ENCODE measurements at places on chromosomes 6 and 20.

DNA sequence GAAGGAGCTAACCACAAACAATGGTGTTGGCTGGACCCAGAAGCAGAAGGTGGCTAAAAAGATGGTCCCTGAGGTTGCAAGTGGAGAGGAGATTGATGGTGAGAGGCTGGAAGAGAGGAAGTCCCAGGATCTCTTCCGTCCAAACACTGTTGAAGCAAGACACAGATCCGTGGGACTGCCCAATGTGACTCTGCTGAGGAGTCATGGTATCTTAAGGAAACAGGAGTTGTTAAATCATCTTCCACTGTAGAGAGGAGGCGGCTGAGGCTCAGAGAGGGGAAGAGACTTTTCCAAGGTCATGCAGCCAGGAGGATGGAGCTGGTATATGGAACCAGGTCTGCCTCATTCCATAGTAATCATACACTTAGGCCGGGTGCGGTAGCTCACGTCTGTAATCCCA is 4.1 kb upstream of the ZNF335 start:
- no peak for DNase-seq

DNA sequence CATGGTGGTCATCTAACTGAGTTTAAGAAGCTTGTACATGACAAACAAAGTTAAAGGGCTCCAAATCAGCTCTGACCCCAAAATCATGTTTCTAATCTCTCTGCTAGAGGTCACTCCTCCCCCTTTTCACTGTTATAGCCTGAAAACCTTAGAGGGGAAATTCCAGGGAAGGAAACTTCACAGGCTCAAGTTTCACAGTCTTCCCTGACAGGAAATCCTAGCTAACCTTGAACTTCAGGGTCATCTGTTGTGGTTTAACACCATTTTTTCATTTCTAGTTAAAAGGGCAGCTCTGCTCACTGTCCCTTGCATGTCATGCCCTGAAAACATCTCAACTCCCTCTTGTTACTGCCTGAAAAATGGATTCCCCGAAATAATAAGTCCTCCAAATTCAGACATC is 104.4 kb upstream of the BMP2 start:
- no peak for DNase-seq

DNA sequence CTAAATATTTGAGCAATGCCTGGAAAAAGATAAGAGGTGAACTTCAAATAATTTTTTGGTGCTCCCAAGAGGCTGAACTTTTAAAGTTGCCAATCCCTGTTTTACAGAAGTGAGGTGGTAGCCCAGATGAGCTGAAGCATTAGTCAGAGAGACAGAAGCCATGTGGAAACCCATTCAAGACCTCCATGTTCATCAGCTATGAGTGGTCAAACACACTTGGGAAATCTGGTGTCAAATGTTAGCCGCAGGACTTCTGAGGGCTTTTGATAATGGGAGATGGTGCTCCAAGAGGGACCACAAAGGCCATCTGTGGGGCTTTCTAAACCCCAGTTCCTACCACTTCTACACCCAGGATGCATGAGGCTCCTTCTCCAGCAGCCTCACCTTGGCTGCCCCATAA is 77.5 kb upstream of the MRPS10 start:
- no peak for DNase-seq

DNA sequence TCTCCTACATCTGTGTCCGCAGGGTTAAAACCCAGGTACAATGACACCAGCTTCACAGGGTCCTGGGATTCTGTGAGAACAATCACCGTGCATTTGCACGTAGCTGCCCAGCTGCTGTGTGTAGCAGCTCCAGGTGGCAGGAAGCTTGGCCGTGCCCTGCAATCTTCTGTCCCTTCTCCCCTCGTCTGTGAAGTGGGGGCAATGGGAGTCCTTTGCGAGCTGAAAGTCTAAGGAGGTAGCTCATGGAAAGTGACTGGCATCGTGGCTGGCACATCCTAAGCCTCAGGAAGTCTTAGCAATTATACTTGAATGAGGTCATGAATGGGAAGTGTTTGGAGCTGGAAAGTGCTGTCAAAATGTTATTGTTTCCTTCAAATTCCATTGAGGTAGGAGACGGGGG is 137.1 kb downstream of the SMOC2 start:
- DNase-seq: no peak

GRCh38 chr6:125421836-125422235 is 120.1 kb upstream of the HDDC2 start:
- DNase-seq: no peak

DNA sequence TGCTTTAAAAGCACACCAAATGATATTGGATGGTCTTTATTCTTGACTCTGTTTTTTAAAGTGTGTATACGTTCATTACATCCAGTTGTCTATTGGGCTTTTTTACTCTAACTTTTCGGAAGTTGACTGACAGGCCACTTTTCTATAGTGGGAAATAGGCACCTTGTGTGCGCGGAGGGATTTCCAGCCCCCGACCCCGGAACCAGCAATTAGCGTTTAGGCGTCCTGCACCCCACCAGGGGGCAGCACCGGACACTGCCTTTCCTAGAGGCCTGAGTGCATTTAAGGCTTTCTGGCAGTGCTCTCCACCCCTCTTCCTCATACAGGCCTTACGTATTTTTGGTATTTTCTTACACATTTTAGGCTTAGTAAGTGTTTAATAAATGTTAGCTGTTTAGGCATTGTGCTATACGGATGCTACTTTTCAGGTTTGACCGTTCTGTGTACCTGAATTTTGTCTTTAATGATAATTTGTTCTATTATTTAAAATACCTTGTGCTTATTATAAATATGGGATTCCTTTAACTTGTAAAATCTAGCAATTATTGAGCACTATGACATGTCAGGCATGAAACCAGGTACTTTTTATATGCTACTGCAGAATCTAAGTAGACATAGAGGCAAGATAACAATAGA is 231.8 kb downstream of the BCKDHB start:
- DNase-seq: peak; percentile 56

- DNase-seq: no peak
Measured at GRCh38 chr6:13131935-13132661, 196.2 kb downstream of the TBC1D7 start.

- peak; percentile 11 for DNase-seq
Measured at GRCh38 chr6:70413992-70414494, 735 bp downstream of the FAM135A start.

DNA sequence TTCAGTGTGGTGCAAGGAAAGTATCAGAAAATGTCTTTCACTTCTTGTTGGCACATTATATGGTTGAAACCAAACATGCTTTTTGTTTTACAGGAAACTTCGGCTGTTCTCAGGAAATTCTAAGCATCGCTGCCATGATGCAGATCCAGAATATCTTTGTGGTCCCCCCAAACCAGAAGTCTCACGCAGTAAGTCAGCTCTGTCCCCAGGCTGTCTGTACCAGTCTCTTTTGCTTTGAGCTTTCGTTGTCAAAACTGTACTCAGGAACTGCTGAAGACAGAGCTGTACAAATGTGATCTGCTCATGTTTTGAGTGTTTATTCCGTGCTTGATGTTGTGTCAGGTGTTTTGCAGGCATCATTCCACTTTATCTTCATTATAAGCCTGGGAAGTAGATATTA is 59.6 kb downstream of the DHX35 start:
- DNase-seq: no peak

- DNase-seq: no peak
Measured at GRCh38 chr20:21006611-21007010, 99.5 kb downstream of the LINC00237 start.

DNA sequence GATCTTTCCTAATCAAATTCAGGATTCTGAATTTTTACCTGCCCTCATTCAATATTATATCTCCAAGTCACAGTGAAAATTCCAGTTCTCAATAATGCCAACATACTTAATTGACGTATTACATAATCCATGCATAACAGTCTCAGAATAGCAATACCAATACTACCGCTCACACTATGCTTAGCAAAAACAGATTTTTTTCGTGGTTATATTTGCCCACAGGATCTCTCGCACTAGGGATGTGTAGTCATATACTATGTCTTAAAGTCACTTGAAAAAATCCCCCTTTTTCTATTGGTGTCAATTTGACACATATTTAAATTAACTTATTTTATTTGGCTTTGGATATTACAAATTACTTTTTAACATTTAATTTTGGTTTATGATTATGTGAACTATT is 323.1 kb upstream of the SLC35B3 start:
- no peak for DNase-seq

DNA sequence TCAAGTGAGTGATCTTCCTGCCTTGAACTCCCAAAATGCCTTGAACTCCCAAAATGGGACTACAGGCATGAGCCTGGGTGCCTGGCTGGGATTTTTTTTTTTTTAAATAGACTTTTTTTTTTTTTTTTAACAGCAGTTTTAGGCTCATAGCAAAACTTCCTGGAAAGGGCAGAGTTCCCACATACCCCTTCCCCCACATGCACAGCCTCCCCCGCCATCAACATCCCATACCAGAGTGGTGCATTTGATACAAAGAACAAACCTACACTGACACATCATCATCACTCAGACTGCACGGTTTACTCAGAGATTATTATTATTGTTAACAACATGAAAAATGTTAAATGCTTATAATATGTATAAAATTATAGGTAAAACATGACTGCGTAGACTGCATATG is 26.0 kb downstream of the UQCC1 start:
- DNase-seq: no peak

DNA sequence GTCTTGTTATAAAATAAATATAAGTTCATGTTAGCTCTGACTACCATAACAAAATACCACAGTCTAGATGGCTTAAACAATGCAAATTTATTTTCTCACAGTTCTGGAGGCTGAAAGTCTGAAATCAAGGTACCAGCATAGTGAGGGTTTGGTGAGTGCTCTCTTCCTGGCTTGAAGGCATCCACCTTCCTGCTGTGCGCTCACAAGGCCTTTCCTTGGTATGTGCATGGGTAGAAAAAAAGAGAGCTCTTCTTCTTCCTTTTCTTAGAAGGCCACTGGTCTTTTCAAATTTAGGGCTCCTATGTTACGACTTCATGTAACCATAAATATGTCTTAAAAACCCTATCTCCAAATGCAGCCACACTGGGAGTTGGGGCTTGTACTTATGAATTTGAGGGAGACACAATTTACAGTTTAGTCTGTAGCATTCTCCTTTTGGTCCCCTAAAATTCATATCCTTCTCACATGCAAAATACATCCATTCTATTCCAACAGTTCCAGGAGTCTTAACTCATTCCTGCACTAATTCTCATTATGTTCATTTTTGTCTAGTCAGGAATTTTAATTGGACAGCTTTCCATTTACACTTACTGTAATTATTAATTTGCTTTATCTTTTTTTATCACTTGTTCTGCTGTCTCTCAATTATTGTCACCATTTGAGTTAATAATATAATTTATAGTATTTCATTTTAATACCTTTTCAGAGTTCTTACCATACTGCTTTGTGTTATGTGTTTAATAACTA is 381.9 kb upstream of the EPHA7 start:
- DNase-seq: no peak

DNA sequence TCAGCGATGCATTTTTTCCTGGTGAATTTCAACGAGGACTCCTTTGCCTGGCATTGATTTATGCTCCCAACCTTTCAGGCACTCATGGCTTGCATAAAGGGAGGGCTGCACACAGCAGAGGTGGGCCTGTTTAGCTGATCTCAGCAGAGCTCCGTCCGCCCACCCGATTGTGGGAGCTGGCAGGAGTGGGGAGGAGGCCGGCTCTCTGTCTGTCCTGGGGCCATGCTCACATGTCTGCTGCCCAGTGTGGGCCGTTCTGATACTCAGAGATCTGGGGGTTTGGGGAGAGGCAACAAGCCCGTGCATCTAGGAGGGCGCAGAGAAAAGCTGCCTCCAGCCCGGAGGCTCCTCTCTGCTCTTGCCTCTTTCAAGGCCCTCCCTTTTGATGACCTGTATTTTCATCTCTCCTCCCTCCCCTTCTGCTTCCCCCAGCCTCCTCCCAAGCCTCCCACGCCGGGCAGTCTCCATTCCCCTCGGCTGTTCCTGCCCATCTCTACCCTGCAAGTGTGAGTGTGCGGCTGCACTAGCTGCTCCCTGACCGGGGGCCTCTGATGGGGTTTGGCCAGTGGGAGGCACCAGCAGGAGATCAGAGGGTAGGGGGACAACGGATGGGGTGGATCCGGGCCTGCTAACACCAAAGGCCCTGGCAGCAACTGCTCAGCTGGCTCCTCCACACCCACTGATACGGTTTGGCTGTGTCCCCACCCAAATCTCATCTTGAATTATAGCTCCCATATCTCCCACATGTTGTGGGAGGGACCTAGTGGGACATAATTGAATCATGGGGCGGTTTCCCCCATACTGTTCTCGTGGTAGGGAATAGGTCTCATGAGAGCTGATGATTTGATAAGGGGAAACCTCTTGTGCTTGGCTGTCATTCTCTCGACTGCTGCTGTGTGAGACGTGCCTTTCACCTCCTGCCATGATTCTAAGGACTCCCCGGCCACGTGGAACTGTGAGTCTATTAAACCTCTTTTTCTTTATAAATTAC is 39.6 kb upstream of the MLN start:
- DNase-seq: no peak

DNA sequence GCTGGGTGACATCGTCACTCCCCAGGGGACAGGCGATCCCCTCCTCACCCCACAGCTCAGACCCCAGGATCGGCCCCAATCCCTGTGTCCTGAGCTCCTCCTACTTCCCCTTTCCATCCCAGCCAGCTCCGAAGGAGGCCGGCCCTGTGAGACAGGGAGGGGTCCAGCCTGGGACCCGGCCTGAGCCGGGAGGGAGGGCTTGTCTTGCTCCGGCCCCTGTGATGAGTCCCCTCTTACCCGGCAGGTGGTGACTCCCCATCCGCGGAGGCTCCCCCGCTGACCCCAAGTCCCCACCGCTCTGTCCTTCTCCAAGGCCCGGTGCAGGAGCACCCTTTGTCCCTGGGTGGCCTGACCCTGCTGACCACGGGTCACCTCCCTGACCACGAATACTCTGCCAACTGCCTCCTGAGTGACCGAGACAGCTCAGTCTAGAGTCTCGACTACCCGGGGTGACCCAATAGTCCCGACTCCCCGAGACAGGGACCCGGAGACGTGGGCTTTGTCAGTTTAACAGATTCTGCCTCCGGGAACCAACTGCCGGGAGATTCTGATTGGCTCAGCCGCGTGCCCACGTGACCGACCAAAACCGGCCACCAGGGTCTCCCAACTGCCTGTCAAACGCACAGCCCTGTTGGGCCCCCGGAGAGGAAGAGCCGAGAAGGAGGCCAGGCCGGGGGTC is 187.4 kb upstream of the PROKR2 start:
- DNase-seq: peak; percentile 9

DNA sequence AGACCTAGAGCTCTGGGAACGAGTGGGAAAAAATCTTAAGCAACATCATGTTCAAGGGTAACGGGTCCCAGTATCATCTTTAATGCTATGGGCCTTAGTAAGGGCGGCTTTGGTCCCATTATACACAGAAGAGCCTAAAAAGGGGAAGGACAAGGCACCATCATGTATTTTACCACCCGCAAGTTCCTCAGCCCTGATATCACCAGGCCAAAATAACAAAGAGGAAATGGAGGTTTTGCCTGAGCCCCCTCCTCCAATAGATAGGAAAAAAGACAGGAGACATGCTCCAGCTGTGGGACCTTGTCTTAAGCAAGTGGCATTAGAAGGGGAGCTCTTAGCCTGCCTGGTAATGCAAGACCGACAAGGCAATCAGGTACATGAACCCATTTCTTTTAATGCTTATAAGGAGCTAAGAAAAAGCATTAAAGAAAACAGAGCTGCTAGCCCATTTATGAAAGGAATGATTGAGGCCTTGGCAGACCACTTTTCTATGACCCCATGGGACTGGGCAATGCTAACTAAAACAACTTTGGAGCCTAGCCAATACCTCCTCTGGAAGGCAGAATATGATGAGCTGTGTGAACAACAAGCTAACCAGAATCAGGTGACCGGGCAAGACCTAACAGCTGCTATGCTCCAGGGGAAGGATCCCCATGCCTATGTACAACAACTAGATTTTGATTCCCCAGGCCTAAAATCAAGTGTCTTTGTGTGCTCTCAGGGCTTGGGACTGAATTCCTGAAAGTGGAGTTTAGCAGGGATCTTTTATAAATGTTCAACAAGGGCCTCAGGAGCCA is 23.2 kb downstream of the HLA-DPA1 start:
- no peak for DNase-seq
